ENCODE measurements at places on chromosomes 5 and 9.

DNA sequence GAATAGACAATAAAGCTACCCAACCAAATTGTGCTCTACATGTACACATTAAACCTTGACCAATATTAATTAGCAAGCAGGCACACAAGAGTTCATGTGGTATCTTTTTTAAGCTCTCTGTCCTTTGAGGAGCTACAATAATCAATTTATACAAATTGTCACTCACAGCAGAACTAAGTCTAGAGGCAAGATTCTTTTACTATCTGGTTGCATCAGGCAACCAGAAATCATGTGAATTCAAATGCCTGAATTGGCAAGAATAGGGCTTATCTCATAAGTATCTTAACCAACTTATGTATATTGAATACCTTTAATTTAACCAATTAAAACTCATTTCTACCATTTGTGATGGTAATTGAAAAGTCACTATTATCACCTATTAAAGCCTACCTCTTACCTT is 145.5 kb upstream of the HAPLN1 start:
- no peak for DNase-seq

- DNase-seq: no peak
Observed at GRCh38 chr5:168046163-168046562, 245.3 kb upstream of the WWC1 start.

DNA sequence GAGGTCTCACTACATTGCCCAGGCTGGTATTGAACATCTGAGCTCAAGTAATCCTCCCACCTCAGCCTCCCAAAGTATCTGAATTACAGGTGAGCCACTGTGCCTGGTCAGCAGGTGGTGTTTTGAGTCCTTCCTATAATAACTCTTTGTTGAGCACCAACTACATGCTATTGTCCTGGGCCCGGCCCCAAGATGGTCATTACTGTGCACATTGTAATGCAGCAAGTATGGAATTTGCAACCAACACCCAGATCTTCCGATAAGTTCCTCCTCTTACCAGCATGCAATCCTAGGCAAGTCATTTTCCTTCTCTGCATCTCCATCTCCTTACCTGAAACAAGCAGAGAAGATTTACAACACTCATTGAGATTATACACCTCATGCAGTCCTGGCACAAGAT is 510.3 kb upstream of the KLF4 start:
- no peak for DNase-seq

GRCh38 chr5:107323536-107323935 is 347.2 kb downstream of the EFNA5 start:
- DNase-seq: no peak

GRCh38 chr5:170420806-170421412 is 31.7 kb upstream of the KCNMB1 start:
- no peak for DNase-seq

DNA sequence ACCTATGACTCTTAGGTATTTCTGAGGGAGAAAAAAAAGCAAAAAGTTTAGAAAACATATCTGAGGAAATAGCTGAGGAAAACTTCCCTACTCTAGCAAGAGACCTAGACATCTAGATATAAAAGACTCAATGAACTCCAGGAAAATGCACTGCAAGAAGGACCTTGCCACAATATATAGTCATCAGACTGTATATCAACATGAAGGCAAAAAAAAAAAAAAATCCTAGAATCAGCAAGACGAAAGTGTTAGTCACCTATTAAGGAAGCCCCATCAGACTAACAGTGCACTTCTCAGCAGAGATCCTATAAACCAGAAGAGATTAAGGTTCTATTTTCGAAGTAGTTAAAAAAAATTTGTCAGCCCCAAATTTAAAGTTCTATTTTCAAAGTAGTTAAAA is 166.2 kb downstream of the TMEM38B start:
- no peak for DNase-seq

DNA sequence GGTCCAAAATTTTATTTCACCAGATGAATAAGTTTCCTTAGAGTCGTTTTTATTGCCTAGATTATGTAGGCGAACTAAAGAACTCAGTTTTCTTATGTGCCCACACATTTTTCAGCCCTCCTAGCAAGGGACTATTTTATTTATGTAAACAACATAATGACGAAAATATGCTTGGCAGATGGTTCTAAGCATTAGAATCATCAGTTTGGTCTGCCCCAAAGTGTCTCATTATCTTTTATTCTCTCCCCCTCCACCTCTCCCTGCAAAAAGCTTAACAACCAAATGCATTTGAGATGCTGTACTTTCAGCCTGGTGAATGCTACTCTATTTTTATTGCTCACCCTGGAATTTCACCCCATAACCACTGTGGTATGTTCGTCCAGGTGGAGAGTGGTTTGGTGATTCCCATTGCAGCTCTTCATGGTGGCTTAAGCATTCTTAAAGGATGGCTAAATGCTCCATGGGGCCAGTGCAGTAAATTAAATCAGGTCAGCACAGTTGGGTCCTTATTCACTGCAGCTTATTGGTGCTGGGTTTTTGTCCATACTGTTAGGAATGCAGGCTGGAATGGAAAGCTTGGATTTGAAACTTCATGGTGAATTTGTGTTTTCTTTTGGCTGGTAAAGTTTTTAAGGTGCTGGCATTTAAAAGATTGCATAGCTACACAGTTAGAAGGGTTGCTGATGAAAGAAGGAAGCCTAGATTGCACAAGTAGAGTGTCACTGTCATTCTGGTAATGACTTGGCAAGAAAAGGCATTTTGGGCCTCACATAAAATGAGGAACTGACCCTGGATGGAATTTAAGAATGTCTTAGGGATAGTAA is 39.2 kb downstream of the TLE4 start:
- DNase-seq: no peak

DNA sequence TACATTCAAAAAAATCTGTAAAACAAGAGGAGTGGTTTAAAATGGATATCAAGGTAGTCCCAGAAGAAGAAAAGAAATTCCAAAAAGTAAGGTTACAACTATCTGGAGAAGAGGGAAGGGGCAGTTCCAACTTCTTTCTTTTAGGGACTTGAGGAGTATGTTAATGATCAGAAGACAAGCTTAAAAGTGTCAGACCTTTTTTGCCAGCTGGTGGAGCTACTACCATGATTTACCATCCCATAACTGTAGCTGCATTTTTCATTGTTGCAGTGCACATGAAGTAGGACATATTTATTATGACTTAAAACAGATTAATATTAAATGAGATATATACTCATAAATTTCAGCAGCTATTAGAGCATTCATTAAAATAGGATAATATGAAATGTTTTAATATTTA is 158.5 kb upstream of the RGS7BP start:
- no peak for DNase-seq

Measured in NCI-H1048 (cell line).